ENCODE measurements at places on chromosomes 6 and 20.

- DNase-seq, result no peak
Observed at GRCh38 chr20:18011482-18011881, 42.7 kb downstream of the MGME1 start.

- no peak for DNase-seq
Observed at GRCh38 chr6:20186981-20187380, 25.3 kb downstream of the MBOAT1 start.

DNA sequence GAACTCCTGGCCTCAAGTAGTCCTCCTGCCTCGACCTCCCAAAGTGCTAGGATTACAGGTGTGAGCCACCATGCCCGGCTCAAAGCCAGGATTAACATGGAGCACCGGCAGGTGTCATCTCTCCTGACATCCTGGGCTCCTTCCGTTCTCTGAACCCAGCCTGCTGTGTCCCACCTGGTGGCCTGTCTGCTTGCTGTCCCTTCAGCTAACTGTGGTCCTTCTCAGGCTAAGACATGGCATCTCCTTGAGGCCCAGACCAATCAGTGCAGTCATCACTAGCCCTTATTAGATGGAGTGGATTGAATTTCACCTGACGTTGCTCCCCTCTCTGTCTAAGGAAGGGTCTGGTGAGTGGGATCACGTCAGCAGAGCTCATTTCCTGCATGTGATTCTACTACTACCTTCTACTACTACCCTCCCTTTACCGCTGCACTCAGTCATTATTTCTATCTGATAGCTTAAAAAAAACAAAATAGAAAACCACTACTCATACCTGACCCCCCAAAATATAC, 28.0 kb upstream of the SYNJ2 start:
- DNase-seq, result no peak

- DNase-seq, result no peak
Observed at GRCh38 chr20:59783641-59784010, 149.8 kb downstream of the SYCP2 start.

DNA sequence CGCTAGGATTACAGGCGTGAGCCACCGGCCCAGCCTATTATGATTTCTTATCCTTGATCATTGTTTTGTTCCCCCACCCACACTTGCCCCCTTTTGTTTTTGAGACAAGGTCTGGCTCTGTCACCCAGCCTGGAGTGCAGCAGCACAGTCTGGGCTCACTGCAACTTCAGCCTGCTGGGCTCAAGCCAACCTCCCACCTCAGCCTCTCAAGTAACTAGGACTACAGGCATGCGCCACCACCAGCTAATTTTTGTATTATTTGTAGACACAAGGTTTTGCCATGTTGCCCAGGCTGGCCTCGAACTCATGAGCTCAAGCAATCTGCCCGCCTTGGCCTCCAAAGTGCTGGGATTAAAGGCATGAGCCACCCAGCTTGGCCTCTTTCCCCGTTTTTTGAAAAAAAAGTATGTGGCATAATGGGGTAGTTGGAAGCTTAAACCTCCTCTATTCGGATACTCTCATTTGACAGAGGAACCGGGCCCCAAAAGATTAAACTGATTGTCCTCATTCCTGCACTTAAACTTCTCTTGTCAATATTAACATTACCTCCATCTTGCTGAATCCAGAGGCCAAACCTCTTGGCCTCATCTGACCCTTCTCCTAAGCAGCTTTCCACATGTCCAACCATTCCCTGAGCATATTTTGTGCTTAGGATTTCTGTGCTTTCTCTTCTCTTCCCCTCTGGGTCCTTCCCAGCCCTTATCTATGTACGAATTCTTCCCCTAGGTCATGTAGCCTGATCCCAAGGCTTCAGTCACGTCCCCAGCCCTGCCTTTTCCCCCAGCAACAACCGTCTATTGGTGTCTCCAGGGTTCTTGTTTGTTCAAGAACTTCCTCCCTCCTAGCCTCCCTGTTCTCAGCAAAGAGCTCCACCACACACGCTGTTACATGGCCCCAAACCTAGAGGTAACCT, 6.1 kb upstream of the EZR start:
- DNase-seq, result no peak

GRCh38 chr6:36296240-36296639, 26.4 kb downstream of the PNPLA1 start:
- DNase-seq, result no peak

- DNase-seq, result no peak
Observed at GRCh38 chr20:63962426-63963347, 6.5 kb upstream of the UCKL1 start.

GRCh38 chr6:24824142-24824938, 25.6 kb upstream of the ARMH2 start:
- no peak for DNase-seq

DNA sequence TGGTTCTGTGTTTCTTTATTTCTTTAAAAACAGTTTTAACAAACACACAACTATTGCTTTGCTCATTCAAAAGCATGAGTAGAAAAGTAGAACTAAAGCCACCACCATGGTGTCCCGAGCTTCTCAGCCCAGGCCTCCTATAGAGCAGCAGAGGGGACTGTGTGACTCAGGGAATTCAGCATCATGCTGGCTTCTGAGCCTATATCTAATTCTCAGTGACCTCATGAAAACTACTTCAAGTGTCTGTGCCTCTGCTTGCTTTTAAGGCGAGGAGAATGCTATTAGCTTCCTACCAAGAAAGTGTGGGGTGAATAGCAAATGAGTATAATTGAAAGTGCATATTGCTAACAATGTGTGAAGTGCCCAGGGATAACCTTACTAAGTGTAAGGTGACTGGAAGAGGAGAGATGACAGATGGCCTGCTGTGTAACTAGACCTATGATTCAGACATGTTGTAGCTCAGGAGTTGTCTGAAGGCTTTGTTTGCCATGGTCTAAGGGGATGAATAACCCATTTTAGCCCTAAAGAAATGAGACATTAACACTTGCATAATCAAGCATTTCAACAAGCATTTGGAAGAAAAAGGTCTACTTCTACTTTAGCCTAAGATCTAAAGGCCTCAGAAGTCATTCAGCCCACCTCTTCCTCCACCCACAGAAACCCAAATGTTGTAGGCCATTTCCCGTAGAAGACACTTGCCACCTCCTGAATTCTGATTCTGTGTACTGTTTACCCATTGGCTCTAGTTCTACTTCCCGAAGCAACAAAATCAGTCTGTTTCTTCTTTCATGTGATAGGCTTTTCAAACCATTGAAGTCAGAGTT, 121.5 kb upstream of the ARG1 start:
- DNase-seq, result no peak

DNA sequence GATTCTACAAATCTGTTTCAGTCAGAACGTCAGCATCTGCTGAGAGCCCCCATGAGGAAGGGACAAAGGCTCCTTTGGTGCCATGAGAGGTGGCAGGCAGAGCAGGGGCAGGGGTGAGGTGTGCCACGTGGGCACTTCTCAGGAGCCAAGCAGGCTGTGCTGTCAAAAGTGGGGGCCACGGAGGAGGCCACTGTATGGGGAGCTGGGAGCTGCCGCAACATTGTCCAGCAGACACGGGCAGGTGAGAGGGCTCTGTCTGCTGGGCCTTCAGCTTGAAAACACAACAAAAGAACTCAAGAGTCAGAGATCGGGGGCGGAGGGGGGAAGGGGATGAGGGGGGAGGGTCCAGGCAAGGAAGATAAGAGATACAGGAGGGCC, 21.6 kb upstream of the FOXP4 start:
- no peak for DNase-seq
